ENCODE measurements at places on chromosomes 16 and 17.

DNA sequence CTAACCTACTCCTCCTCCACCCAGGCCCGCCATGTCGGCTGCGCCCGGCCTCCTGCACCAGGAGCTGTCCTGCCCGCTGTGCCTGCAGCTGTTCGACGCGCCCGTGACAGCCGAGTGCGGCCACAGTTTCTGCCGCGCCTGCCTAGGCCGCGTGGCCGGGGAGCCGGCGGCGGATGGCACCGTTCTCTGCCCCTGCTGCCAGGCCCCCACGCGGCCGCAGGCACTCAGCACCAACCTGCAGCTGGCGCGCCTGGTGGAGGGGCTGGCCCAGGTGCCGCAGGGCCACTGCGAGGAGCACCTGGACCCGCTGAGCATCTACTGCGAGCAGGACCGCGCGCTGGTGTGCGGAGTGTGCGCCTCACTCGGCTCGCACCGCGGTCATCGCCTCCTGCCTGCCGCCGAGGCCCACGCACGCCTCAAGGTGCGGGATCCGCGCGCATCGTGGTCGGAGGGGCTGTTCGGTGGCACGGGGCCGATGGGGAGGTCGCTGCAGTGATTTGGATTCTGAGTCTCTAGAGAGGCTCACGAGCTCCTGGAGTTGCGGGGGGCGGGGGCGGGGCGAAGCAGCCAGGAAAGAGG, 878 bp downstream of the TRIM72 start:
- DNase-seq, result peak; percentile 65

GRCh38 chr16:14028202-14028601, 42.9 kb upstream of the MRTFB start:
- DNase-seq, result peak; percentile 95

GRCh38 chr16:28218109-28218508, 6.3 kb upstream of the XPO6 start:
- peak; percentile 25 for DNase-seq

DNA sequence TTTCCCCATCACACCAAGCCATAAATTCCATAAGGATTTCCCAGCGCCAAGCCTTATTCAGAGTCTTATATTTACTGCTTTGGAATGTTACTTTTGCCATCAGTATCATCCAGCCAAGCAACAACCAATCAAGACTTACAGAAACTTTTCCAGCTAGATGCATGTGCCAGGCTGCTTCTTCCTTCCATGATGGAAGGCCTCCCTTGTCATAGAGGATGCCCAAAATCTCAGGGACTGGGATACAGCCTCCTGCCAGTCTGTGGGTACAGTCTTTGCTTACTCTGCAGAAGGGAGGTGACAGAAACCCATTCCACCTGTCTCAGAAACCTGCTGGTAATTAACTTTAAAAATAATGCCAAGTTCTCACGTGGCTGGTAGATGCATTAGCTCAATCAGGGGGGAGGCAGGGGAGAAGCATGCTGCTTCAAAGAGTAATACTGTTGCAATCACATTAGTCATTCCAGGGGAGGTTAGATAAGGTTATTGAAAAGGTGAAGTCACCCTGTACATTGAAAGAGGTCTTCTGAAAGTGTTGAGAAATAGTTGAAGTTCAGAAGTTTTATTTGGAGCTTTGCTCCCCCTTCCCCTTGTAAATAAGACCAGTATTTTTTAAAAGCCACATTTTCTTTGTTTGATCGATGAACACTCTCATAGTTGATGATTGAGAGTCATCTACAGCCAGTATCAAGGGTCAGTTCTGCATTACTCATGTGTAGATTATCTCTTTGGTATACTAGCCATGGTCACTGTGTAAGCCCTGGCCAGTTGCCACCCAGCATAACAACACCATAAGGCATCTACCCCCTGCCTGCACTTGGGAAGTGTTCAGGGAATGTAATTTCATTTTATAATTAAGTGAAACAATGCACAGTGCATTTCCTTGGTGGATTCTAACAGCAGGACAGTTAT, 22.2 kb downstream of the HLF start:
- no peak for DNase-seq

- DNase-seq, result no peak
These were observed 195.0 kb downstream of the ENGASE start for GRCh38 chr17:79269620-79270019.

Measured in DMS53 (cell line).